Thoracic aorta (tissue), 2 donors: ENCODE measurements at places on chromosomes 11 and 22.

DNA sequence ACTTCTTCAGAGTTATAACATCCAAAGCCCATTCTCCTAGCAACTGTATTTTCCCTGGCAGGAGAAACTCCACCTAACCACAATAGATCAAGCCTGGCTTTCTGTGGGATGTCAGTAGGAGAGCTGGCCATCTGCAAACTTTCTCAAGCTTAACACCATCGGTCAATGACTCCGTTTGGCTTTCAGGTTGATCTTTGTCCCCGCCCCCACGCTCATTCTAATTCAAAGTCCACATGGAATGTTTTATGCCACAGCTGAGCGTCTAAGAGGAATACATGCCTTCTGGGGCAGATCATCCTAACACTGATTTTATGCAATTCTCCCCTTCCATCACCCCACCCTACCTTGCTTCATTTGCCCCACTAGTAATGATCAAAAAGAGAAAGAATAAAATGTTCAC lies 4.8 kb downstream of the GVQW3 start:
- no peak for DNase-seq
- H3K4me1 ChIP-seq = peaks cover 23% of the 10 kb centered on the region
- no peaks in the 10 kb centered on the region for H3K27me3 ChIP-seq
- H3K27ac ChIP-seq = no peak overlapping the region
- H3K36me3 ChIP-seq = no peaks in the 10 kb centered on the region
- H3K4me3 ChIP-seq = no peak overlapping the region

DNA sequence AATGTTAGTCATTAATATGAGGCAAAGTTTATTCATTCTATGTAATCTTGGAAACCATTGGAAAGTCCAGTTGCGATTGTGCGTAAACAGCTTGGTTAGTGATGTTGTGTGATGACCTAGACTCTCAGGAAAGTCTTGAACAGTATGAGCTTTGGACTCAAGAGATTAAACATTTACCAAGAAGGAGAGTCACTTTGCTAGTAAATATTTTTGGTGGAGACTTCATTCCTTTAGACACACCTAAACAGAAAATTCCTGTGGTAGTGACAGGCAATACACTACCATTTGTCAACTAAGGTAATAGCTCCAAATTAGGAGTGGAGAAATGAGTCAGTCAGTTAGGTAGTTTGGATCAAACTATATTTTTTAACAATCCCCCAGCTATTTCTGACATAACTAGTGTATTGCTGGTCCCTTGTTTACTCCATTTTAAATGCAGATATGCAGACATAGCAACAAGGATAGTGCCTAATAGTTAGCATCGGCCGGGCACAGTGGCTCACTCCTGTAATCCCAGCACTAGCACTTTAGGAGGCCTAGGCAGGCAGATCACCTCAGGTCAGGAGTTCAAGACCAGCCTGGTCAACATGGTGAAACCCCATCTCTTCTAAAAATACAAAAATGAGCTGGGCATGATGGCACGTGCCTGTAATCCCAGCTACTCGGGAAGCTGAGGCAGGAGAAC lies 89.3 kb downstream of the ARHGAP42 start:
- H3K4me3 ChIP-seq = no peak overlapping the region
- H3K27ac ChIP-seq = no peak overlapping the region
- no peaks in the 10 kb centered on the region for H3K4me1 ChIP-seq
- H3K36me3 ChIP-seq = no peaks in the 10 kb centered on the region
- DNase-seq = no peak

GRCh38 chr11:134124660-134125451 lies 56.0 kb downstream of the JAM3 start:
- peaks cover 30% of the 10 kb centered on the region for H3K4me1 ChIP-seq
- H3K27me3 ChIP-seq = no peaks in the 10 kb centered on the region
- no peaks in the 10 kb centered on the region for H3K36me3 ChIP-seq
- H3K27ac ChIP-seq = peak overlapping the region; percentile 68

GRCh38 chr22:48953103-48953720 lies 874.5 kb downstream of the BRD1 start:
- no peaks in the 10 kb centered on the region for H3K36me3 ChIP-seq
- no peaks in the 10 kb centered on the region for H3K4me1 ChIP-seq
- no peak for DNase-seq

DNA sequence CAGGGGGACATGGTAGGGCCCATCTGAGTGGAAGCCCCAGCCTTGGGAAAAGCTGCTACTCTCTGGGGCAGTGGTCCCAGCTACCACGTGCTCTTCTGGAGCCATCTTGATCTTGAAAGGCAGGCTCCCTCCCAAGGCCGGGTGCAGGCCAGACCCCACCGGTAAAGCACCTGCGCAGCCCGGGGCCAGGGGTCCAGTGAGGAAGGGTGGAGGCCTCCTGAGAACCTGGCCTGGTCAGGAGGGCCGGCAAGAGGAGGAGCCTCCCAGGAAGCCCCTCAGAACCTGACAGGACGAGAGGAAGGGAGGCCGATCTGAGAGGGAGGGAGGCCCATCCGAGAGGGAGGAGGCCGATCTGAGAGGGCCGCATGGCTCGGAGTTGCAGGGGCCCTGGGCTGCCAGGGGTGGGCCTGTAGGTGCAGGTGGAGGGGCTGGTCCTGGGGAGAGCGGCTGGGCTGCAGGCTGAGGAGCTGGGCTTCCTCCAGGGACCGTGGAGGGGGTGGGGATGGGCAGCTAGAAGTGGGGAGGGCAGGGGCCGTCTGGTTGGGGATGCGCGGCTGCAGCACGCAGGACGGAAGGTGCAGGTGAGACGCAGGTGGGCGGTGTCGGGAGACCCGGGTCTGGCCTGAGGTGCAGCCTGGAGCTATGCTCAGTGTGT lies 529 bp downstream of the GRAMD4 start:
- H3K36me3 ChIP-seq = no peaks in the 10 kb centered on the region
- H3K4me1 ChIP-seq = peaks cover 24% of the 10 kb centered on the region
- no peak for DNase-seq
- no peak overlapping the region for H3K4me3 ChIP-seq
- H3K27ac ChIP-seq = no peak overlapping the region

GRCh38 chr11:111571829-111572501 lies 30.3 kb upstream of the SIK2 start:
- no peaks in the 10 kb centered on the region for H3K36me3 ChIP-seq
- no peaks in the 10 kb centered on the region for H3K27me3 ChIP-seq
- peaks cover 7% of the 10 kb centered on the region for H3K4me1 ChIP-seq
- H3K4me3 ChIP-seq = no peak overlapping the region
- H3K27ac ChIP-seq = no peak overlapping the region

DNA sequence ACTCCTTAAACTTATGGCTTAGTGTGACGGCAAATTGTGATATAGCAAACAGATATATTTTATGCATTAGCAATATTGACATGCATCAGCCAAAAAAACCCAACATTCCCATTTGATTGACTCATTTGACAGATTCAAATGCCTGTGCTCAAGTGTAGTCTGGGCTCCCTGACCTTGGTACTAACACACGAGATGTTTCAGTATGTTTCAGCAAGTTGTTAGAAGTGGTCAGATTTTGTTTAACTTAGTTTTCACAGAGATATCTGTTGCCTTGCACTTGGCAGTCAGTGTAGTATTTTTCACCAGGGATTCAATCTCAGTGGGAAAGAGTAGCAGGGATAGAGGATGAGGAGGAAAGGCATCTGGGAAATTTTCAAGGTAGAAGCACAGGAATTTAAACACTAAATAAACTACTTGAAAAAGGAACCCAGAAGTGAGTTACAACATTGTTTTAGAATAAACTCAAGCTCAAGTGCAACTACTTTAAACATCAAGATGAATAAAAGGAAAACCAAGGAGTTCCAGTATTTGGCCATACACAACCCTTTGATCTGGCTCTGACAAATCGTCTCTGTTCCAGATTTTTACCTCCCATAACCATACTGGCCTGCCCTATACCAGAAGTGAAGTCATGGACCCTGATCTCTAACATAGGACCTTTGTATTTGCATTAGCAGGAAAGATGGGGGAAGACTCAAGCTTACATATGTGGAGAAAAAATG lies 56.5 kb upstream of the BLID start:
- peak overlapping the region; percentile 72 for H3K27ac ChIP-seq
- H3K4me1 ChIP-seq = peaks cover 70% of the 10 kb centered on the region
- no peak for DNase-seq
- H3K27me3 ChIP-seq = no peaks in the 10 kb centered on the region
- no peaks in the 10 kb centered on the region for H3K36me3 ChIP-seq
- H3K4me3 ChIP-seq = no peak overlapping the region

DNA sequence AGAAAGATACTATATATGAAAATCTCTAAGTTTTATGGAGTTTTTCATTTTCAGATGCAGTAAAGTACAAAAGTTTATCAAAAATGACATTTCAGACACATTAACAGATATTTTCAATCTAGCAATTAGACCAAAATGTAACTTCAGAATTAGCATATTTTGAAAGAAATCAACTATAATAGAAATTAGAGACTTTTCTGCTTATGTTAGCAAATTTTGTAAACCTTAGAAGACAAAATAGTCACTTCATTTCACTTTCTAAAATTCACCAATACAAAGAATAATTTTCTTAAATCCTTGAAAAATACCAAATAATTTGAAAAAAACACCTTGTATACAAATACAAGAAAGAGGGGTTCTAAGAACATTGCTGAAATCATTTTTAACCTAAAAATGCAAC lies 135.8 kb upstream of the FIBIN start:
- H3K27ac ChIP-seq = no peak overlapping the region
- peaks cover 11% of the 10 kb centered on the region for H3K4me1 ChIP-seq
- no peaks in the 10 kb centered on the region for H3K27me3 ChIP-seq
- DNase-seq = no peak

DNA sequence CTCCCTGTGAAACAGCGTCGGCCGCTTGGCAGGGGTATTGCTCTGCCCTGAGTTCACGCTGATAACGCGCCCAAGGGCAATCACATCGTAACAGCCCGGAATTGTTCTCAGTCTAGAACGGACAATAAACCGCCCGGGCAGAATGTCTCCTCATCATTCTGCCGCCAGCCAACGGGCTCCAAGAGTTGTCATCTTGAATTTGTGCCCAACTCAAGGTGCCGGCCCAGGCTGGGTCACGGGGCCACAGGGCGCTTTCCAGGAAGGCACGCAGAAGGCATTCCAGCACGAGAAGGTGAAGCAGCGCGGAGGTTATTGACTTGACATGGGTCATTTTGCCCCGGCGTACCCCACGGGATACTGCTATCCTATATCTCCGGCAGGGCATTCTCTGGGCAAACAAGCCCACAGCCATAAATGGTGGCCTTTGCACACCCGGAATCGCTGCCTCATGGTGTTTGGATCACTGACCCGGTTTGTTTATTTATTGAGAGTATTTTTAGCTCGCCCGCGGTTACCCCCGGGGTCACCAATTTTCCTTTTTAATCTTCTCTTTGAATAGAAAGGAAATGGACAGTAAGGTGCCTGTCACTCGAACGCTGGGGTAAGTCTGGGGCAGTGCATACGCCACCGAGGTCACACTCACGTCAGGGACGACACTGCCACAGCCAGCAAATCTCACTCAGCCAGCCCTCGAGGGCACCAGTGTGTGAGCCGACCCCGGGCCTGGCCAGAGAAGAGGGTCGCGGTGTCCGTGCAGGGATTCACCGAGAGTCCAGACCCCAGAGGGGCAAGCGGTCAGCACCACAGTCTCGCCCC lies 72.4 kb upstream of the FGF3 start:
- DNase-seq = no peak
- no peaks in the 10 kb centered on the region for H3K36me3 ChIP-seq
- H3K27ac ChIP-seq = no peak overlapping the region
- no peaks in the 10 kb centered on the region for H3K27me3 ChIP-seq
- H3K4me1 ChIP-seq = peaks cover 9% of the 10 kb centered on the region

DNA sequence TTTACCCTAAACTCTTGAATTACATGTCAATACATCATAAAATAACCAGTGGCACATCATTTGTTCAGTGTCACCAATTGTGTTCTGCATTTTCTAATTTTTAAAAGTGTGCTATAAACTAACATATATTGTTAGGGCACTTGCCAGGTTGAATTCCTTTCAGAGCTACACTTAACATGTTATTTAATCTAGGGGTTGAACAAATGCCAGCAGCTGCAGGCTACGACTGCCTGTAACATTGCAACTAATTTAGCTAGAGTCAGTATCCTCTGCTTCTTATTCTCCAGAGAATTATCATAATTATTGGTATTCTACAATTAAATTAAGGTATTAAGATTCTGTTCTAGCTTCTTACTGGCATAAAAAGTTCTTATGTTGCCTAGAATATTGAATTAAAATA lies 46.4 kb upstream of the ARHGAP42 start:
- H3K36me3 ChIP-seq = no peaks in the 10 kb centered on the region
- no peak overlapping the region for H3K27ac ChIP-seq
- H3K4me1 ChIP-seq = no peaks in the 10 kb centered on the region
- no peak for DNase-seq

DNA sequence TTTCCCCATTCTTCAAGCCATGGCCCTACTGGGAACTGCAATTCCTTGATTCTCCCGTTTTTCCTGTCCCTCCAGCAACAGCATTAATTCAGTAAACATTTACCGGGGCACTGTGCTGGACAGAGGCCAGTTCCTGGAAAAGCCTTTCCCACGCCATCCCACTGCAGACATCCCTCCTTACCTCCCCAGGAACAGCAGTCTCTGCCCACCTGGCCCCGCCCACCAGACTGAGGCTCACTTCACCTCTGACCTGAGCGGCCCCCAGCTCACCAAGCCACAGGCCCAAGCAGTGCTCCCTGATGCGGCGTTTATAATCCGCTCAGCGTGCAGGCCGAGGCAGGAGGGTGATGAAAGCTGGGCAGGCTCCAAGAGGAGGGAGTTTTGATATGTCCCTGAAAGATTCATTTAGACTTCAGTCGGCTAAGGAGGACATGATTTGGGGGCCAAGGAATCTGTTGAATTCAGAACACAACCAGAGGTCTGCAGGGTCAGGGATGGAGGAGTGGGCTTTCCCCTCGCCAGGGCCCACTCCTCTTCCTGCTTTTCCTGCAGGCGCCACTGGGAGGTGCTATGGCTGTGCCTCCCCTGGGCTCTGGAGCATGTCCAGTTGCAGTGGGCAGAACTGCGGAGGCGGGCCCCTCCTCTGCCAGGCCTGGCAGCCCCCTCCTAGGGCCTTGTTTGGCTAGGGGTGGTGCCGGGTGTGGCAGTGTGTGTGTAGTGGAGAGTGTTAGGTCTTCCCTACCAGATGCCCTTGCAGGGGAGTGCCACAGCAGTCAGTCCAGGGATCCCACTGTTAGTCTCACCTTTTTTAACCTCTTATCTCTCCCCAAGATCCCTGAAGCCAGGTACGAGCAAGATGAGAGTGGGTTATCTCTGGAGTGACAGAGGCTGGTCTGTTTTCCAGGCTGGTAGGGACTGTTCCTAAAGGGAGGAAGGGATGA lies 1.4 kb upstream of the TAGLN start:
- peaks cover 33% of the 10 kb centered on the region for H3K36me3 ChIP-seq
- H3K27ac ChIP-seq = peak overlapping the region; percentile 99
- H3K4me1 ChIP-seq = no peaks in the 10 kb centered on the region
- peak overlapping the region; percentile 81 for H3K4me3 ChIP-seq
- no peaks in the 10 kb centered on the region for H3K27me3 ChIP-seq
- no peak for DNase-seq

GRCh38 chr11:27485930-27486773 lies 13.6 kb upstream of the LGR4 start:
- DNase-seq = no peak
- no peaks in the 10 kb centered on the region for H3K4me1 ChIP-seq
- H3K27me3 ChIP-seq = no peaks in the 10 kb centered on the region
- H3K4me3 ChIP-seq = no peak overlapping the region
- no peak overlapping the region for H3K27ac ChIP-seq
